ENCODE measurements at places on chromosomes 6 and 20. TPM values are rescaled to one million over a fixed set of nuclear protein-coding genes. Genes with fewer than 3 reads are reported as not detected.

The KIF13A gene
- total RNA-seq: 1.4 TPM

The MOXD1 gene
- not detected for total RNA-seq

- H3K4me3 ChIP-seq: no peak overlapping the region
- H3K4me1 ChIP-seq: no peaks in the 10 kb centered on the region
- H3K27ac ChIP-seq: no peak overlapping the region
- H3K36me3 ChIP-seq: no peaks in the 10 kb centered on the region
- DNase-seq: no peak
Observed at GRCh38 chr6:67717281-67717680, 917.8 kb upstream of the ADGRB3 start.

The GJA10 gene
- total RNA-seq: not detected

DNA sequence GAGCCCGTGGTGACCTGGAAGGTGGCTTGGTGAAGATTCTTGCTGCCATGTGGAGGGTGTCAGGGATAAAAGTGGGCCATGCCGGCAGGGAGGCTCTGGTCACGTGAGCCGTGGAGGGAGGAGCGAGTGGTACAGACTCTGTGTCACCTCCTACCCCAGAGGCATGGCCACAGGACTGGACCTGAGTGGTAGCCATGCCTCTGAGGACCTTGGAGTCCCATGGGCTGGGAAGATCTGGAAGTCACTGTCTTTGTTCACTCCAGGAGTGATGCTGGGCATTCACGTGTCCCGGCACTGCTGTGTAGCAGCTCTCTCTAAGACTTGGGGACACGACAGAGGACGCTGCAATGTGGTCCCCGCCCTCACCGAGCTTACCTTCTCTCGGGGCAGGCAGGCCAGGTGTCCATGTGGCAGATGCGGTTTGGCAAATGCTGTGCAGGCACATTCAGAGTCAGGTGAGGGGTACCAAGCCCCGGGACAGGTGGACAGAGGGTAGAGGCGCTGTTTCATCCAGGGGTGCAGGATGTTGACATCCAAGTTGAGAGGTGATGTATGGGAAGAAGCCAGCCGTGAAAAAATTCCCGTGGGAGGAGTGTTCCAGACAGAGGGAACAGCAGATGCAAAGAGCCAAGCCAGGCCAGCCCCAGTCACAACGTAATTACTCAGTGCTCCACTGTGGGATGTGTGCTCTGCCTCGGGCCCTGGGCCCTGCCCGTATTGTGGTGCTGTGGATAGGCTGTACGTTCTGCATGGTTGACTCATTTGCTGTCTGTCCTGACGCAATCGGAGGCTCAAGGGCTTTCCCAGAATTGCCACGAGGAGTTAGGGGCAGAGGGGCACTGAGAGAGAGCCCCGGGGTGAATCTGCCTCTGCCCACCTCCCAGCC is 307.8 kb downstream of the TAF4 start:
- H3K27ac ChIP-seq: no peak overlapping the region
- H3K4me3 ChIP-seq: no peak overlapping the region
- no peaks in the 10 kb centered on the region for H3K36me3 ChIP-seq
- H3K27me3 ChIP-seq: peaks cover 5% of the 10 kb centered on the region

GRCh38 chr20:60691966-60692615 is 560.0 kb upstream of the CDH4 start:
- no peak overlapping the region for H3K4me3 ChIP-seq
- H3K4me1 ChIP-seq: peaks cover 2% of the 10 kb centered on the region
- no peak for DNase-seq
- H3K36me3 ChIP-seq: no peaks in the 10 kb centered on the region

The HLA-C gene
- 2,634 TPM for total RNA-seq

DNA sequence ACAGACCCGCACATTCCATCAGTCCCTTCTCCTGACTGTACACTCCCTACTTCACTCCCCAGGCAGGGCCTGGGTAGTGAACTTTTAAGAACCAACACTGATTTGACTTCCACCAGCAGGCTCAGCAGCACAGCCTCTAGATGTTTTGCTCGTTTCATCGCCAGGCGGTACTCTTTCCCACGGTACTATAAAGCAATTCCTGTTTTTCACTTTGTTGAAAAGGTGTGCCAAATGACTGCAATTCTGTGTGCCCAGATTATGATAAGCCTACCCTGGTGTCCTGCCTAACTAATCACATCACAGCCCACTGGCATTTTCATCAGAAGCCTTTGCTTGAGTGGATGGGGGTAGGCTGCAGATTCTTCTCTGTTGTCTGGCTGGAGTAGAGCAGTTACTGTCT is 12.9 kb upstream of the WTAP start:
- H3K36me3 ChIP-seq: no peaks in the 10 kb centered on the region
- DNase-seq: no peak
- no peaks in the 10 kb centered on the region for H3K27me3 ChIP-seq
- peaks cover 2% of the 10 kb centered on the region for H3K4me1 ChIP-seq

The EPPIN gene
- not detected for total RNA-seq

DNA sequence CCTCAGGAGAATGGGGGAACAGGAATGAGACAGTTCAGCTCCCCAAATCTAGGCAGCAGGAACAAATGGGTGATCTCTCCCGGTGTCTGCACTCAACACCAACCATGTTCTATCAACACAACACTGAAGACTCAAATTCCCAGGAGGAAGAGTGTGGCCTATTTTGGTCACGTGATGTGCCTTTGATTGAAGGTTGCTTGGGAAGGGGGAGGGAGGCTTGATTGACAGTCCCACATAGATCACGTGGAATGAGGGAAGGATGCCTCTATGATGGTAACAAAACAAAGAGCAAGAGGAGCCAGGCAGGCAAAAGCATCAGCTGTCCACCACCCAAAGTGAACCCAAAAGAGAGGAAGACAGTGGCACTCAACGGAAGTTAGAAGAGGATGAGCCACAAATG is 364.8 kb downstream of the KIF16B start:
- no peaks in the 10 kb centered on the region for H3K4me1 ChIP-seq
- no peak for DNase-seq
- no peak overlapping the region for H3K27ac ChIP-seq

DNA sequence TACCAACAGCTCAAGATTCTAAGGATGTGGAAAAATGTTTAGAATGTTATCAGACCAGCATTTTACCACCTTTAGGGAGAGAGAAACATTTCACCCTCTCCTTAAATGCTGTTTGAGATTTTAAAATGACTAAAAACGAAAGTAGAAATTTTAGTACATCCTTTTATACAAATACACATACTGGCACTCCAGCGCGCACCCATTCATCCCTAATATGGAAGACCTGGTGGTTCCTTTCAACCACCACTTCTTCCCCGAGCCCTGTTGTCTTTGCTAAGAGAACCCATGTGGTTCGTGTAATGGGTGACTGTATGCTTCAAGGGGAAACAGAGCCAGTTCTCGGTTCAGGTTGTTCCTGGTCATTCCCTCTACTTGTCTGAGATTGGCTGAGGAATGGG is 21.3 kb downstream of the SPATA2 start:
- peak overlapping the region; percentile 71 for H3K27ac ChIP-seq
- DNase-seq: no peak
- no peaks in the 10 kb centered on the region for H3K36me3 ChIP-seq
- peak overlapping the region; percentile 77 for H3K4me3 ChIP-seq

DNA sequence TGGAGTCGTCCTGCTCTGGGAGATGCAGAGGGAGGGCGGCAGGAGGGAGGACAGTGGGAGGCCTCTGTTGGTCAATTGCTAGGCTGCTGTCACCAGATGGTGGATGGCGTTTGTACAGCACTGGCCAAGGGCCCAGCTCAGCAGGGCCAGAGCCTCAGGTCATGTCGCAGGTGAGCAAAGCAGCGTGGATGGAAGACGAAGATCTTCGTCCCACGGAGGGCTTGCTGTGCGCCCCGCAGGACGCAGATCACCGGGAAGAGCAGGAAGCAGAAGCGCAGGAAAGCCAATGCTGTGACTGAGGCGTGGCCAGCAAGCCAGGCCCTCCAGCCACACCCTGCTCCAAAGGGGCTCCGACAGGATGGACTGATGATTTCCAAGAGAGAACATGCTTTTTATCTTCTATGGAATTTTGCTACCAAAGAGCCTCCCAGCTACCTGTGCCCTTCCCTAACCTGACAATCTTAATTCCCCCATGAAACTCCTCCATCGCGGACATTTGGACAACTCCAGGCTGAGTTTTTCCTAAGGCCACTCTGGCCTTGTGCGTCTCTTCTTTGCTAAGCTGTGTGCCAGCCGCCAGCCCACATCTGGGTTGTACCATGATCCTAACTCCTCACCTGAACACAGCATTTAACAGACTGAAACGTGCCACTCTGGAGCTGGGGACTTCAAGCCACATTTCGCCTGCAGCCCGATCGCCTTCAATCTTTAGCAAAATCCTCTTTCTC is 3.5 kb upstream of the SLCO4A1 start:
- peaks cover 7% of the 10 kb centered on the region for H3K4me1 ChIP-seq
- H3K27ac ChIP-seq: no peak overlapping the region
- no peak for DNase-seq

DNA sequence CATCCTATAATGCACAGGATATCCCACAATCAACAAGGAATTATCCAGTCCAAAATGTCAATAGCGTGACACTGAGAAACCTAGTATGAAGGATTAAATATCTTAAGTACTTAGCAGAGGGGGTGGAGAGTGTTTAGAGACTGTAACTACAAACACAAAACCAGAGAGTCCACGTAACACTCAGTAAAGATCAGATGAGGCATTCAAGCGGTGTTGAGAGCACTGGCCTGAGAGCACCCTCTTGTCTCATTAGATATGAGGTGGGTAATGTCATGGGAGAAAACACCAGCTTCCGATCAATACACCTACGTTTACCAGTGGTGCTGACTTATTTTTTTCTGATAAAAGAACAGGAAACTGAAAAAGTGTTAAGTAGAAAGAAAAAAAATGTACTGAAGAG is 2.3 kb downstream of the FAM184A start:
- H3K27ac ChIP-seq: peak overlapping the region; percentile 98
- peak overlapping the region; percentile 97 for H3K4me3 ChIP-seq
- no peaks in the 10 kb centered on the region for H3K36me3 ChIP-seq
- DNase-seq: no peak

The ESF1 gene
- 8.3 TPM for total RNA-seq

GRCh38 chr6:103154779-103155572 is 1704.7 kb downstream of the HACE1 start:
- H3K27me3 ChIP-seq: no peaks in the 10 kb centered on the region
- H3K36me3 ChIP-seq: no peaks in the 10 kb centered on the region
- DNase-seq: no peak
- no peak overlapping the region for H3K27ac ChIP-seq

DNA sequence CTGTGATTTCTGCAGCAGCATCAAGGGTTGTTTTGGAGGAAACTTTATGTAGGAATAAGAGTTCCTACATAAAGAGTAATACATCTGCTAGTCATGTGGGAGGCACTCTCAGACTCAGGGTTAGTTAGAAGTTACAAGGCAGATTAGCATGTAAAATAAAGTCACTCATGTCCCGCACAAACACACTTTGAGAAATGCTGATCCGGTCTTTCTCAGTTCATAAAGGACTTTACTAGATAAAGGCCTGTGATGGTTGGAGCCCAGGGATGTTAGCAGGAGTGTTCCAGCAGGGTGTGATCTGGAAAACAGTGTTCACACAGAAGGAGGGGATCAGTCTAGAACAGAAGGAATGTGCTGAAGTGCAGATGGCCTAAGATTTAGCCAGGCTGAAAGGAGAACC is 33.1 kb upstream of the NOP56 start:
- H3K36me3 ChIP-seq: peaks cover 2% of the 10 kb centered on the region
- peaks cover 48% of the 10 kb centered on the region for H3K27me3 ChIP-seq
- H3K27ac ChIP-seq: no peak overlapping the region
- DNase-seq: no peak

DNA sequence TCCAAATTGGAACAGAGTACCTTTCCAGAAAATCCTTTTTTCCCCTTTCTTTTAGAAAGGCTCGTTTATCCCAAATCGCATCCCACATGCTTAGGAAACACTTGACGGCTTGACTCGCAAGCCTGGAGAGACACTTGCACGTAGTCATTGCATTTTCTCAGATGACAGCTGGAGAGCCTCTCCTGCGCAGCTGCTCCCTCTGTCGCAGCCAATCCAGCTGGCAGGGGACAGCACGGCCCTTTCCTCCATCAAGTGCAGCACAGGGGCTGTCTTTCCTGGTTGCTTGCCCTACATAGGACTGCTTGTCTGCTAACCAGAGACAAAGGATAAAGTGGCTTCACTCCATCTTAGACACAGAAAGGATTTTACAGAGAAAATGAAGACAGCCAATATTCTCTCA is 77.6 kb upstream of the RGS17 start:
- no peak overlapping the region for H3K4me3 ChIP-seq
- no peak overlapping the region for H3K27ac ChIP-seq
- H3K4me1 ChIP-seq: no peaks in the 10 kb centered on the region
- no peaks in the 10 kb centered on the region for H3K36me3 ChIP-seq

DNA sequence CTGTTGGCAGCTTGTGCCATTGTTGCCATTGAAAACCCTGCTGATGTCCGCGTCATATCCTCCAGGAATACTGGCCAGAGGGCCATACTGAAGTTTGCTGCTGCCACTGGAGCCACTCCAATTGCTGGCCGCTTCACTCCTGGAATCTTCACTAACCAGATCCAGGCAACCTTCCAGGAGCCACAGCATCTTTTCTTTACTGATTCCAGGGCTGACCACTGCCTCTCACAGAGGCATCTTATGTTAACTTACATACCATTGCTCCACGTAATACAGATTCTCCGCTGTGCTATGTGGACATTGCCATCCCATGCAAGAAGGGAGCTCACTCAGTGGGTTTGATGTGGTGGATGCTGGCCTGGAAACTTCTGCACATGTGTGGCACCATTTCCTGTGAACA is 221.8 kb upstream of the FAM83B start:
- H3K27ac ChIP-seq: no peak overlapping the region
- no peaks in the 10 kb centered on the region for H3K4me1 ChIP-seq
- H3K27me3 ChIP-seq: no peaks in the 10 kb centered on the region

DNA sequence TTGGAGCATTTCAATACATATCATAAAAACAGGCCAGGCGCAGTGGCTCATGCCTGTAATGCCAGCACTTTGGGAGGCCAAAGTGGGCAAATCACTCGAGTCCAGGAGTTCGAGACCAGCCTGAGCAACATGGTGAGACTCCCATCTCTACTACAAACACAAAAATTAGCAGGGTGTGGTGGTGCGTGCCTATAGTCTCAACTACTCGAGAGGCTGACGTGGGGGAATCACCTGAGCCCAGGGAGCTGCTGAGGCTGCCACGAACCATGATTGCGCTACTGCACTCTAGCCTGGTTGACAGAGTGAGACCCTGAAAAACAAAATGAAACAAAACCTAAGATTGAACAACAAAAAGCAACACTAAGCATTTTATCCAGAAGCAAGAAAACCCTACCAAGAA is 47.2 kb downstream of the BACH2 start:
- H3K4me1 ChIP-seq: peaks cover 10% of the 10 kb centered on the region
- H3K4me3 ChIP-seq: no peak overlapping the region
- H3K27ac ChIP-seq: peak overlapping the region; percentile 65
- no peaks in the 10 kb centered on the region for H3K27me3 ChIP-seq

The UBE2C gene
- not detected for total RNA-seq

The XKR7 gene
- not detected for total RNA-seq

GRCh38 chr6:141123497-141123896 is 1009.2 kb upstream of the GJE1 start:
- H3K27me3 ChIP-seq: peaks cover 6% of the 10 kb centered on the region
- no peak overlapping the region for H3K4me3 ChIP-seq
- no peak overlapping the region for H3K27ac ChIP-seq
- no peak for DNase-seq
- no peaks in the 10 kb centered on the region for H3K36me3 ChIP-seq

Measured in T-helper 17 cell (primary cell).